ENCODE measurements at places on chromosomes 5 and 9. TPM values are rescaled to one million over a fixed set of nuclear protein-coding genes. Genes with fewer than 3 reads are reported as not detected.

OR1Q1 gene
- not detected for total RNA-seq

MYMK gene
- not detected for total RNA-seq

PDLIM4 gene
- total RNA-seq = not detected

CANX gene
- total RNA-seq = 152 TPM

GRM6 gene
- not detected for total RNA-seq

FBN2 gene
- total RNA-seq = 0.06 TPM

PCDHB14 gene
- total RNA-seq = not detected

CATSPER3 gene
- not detected for total RNA-seq

CXXC5 gene
- total RNA-seq = 2.7 TPM

MZB1 gene
- total RNA-seq = 0.42 TPM

ENC1 gene
- 40.1 TPM for total RNA-seq

ACTBL2 gene
- not detected for total RNA-seq

SLC46A2 gene
- not detected for total RNA-seq

CHSY3 gene
- not detected for total RNA-seq

SPATA31C1 gene
- total RNA-seq = not detected

ZNF300 gene
- total RNA-seq = 3.7 TPM

SKP2 gene
- total RNA-seq = 6.3 TPM

C5orf46 gene
- total RNA-seq = not detected

NMUR2 gene
- total RNA-seq = not detected

PLCXD3 gene
- total RNA-seq = not detected

TRAF1 gene
- total RNA-seq = 61.7 TPM

SLC23A1 gene
- not detected for total RNA-seq

GABRA6 gene
- not detected for total RNA-seq

NPR3 gene
- total RNA-seq = not detected

FGF18 gene
- 0.33 TPM for total RNA-seq

CEL gene
- total RNA-seq = 0.39 TPM

SOWAHA gene
- total RNA-seq = not detected

LRRC19 gene
- not detected for total RNA-seq

HAVCR2 gene
- total RNA-seq = 1.8 TPM

SPINK4 gene
- not detected for total RNA-seq

TAF11L5 gene
- total RNA-seq = not detected

SOX30 gene
- total RNA-seq = not detected

INSYN2B gene
- not detected for total RNA-seq

YIPF5 gene
- total RNA-seq = 57.6 TPM

FABP6 gene
- total RNA-seq = not detected

DIPK1B gene
- not detected for total RNA-seq

STARD4 gene
- 14.9 TPM for total RNA-seq

N4BP3 gene
- total RNA-seq = 3.8 TPM

ENTPD2 gene
- not detected for total RNA-seq

CCNO gene
- total RNA-seq = not detected

FOXD4L4 gene
- not detected for total RNA-seq

MEIKIN gene
- total RNA-seq = not detected

DPM2 gene
- total RNA-seq = 41.7 TPM

PPP1R26 gene
- total RNA-seq = 0.27 TPM

All from CD4-positive, alpha-beta T cell (primary cell).